ENCODE measurements at places on chromosomes 3 and 15.

- DNase-seq: no peak
Measured at GRCh38 chr3:194043516-194043915, 92.4 kb upstream of the HES1 start.

GRCh38 chr15:74543583-74543982 lies 2.6 kb downstream of the ARID3B start:
- DNase-seq: no peak

GRCh38 chr3:16484984-16485383 lies 28.5 kb downstream of the RFTN1 start:
- no peak for DNase-seq

- DNase-seq: peak; percentile 43
Measured at GRCh38 chr3:158434412-158435038, 136.5 kb upstream of the MLF1 start.

DNA sequence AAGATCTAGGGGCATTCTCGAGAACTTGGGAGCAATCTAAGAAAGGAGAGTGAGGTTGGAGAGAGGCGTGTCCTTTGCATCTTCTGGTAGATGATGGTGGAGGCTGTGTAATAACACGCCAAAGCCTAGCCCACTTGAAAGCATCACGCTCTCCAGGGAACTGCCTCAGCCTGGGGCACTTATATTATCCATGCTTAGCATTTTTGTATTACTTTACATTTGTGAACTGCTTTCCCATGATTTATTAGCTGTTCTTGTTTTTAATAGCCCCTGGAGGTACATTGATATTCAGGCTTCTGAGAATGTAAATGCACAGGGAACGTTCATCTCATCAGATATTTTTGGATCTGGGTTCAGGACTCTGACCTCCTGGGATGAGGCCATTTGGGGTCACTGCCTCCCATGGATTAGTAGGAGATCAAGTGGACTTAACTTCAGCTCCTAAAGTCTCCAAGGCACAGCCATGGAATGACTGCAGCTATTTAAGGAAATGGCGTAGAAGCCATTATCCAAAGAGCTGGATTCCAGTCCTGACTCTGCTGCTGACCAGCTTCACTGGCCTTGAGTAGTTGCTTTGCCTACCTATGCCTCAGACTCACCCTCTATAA lies 124.9 kb downstream of the LPP start:
- no peak for DNase-seq
